ENCODE measurements at places on chromosomes 6 and 20.
A peak's percentile ranks its signal among the peaks of the same experiment; 100 is the strongest.

DNA sequence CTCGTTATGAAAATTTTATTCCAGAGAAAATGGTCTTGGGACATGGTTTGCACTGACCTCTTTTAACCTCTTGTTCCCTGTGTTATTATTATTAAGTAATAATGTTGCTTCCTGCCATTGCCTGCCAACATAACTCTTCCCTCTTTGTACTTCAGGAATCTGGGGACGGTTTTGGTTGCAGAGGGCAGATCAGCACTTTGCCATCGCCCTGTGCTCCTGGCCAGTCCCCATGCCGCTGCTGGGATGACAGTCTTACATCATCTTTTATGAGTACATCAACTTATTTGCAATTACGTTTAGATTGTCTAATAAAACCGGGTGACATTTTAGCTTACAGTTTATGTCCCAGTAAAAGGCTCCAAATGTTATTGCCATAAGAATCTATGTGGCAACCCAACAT is 157.2 kb downstream of the CDH26 start:
- no peak for DNase-seq

GRCh38 chr20:38875175-38875993 is 50.8 kb upstream of the FAM83D start:
- no peak for DNase-seq

- no peak for DNase-seq
Observed at GRCh38 chr6:5220443-5220842, 40.3 kb downstream of the LYRM4 start.

GRCh38 chr20:2917266-2917665 is 44.0 kb downstream of the PTPRA start:
- DNase-seq: no peak

- DNase-seq: no peak
Observed at GRCh38 chr6:138824482-138825144, 28.7 kb downstream of the ECT2L start.

- no peak for DNase-seq
Observed at GRCh38 chr6:50030777-50031562, 9.2 kb upstream of the DEFB110 start.

- no peak for DNase-seq
Observed at GRCh38 chr6:85461798-85462170, 11.9 kb downstream of the NT5E start.

DNA sequence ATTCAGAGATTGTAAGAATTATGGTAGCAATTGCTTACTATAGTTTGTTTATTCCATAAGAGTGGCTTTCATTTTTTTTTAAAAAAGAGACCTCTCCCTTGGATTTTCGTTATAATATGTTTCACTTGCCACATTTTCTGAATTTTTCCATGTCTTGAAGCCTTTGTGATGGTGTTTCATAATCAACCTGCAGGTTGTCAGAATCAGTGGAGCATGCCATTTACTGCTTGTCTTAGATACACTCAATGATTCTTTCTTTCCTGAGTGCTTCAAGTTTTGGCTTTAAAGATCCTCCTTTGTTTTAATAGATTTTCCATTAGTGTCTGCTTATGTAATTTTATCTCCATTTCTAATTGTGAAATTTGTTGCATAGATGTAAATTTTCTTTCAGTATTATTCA is 31.2 kb downstream of the KCNQ5 start:
- DNase-seq: no peak

GRCh38 chr6:169141671-169142537 is 111.7 kb downstream of the THBS2 start:
- DNase-seq: peak; percentile 31

GRCh38 chr6:100281471-100281901 is 183.2 kb downstream of the SIM1 start:
- no peak for DNase-seq

DNA sequence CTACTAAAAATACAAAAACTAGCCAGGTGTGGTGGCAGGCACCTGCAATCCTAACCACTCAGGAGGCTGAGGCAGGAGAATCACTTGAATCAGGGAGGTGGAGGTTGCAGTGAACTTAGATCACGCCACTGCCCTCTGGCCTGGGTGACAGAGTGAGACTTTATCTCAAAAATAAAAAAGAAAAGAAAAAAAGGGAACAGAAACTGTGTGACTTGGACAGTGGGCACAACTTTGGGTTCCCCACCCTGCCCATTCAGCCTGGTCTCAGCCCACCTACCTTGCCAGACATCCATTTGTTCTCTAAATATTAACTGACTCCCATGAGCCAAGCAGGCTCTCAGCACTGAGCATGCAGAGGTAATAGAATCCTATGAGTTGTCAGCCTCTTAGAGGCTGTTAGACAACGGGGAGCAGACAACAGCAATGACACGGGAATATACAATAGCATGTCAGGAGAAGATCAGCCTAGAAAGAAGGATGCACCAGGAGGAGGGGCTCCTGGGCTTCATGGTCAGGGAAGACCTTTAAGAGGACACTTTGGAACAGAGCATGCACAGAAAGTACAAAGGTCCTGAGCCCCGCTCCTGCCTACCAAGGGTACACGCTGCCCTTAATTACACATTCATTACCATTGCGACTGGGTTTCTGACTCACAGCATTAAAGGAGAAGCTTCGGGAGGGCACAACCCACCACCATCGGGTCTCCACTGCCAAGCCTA is 20.0 kb downstream of the FAM209B start:
- DNase-seq: no peak

- no peak for DNase-seq
Observed at GRCh38 chr6:134373282-134373922, 55.5 kb upstream of the SGK1 start.

GRCh38 chr6:168170841-168171601 is 92.0 kb upstream of the FRMD1 start:
- no peak for DNase-seq

DNA sequence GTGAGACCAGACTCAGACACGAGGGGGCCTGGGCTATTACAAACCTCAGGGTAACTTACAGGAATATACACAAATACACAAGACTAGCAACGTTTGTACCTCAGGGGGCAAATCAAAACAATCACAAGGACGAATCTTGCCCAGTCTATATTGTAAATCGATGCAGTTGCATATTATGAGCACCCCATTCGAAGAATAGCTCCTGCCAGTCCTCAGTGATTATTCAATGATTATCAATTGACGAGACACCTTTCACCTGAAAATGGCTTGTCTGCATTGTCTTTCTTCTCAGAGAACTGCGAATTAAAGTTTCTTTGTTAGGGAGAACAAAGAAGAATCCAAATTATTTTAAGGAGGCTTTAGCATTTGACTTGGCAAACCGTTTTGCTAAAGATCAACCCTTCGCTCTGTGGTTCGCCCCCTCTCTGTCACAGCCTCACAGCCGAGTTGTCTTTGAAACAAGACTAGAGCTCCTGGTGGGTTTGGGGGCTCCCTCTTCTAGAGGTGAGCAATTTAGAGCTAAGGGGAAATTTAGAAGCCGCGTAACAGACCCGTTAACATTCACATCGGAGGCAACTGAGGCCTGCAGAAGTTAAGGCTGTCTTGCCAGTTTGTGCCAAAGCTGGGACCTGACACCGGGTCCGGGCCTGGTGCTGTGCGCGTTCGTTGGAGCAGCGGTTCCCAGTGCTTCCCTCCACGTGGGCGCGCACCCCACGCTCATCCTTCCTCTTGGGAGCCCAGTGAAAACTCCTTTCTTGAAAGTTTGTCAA is 24.9 kb upstream of the MAP3K7 start:
- DNase-seq: peak; percentile 34

GRCh38 chr6:4349323-4349722 is 213.9 kb upstream of the ECI2 start:
- no peak for DNase-seq

DNA sequence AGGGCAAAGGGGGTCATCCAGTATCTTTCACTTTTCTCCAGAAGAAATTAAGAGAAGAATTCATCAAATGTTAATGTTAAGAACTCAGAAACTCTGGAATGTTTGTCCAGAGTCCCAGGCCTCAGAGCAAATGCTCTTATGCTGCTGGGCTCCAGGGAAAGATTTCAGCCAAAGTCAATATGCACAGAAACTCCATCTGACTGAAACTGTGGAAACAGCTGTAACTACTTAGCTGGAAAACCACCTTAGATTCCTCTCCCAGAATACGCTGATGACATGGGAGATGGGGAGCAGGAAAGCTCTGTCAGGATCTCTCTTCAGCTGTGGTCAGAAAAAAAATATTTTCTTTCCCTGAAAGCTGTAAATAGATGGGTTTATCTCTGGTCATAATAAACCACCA is 559.6 kb downstream of the RFPL4B start:
- no peak for DNase-seq

DNA sequence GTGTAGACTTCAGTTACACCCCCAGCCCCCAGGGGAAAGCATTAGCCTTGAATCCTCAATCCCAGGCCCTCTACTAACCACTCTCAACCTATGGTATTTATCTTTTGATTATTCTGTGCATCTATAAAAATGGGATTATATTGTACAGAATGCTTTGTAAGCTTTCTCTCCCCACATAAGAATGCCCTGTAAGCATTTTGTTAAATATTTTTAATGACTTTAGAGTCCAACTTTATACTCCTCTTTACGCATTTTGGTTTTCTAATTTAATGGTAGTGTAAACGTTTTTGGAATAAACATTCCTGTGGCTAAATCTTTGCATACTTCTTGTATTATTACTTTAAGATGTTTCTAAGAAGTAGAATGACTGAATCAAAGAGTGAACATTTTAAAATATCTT is 35.4 kb downstream of the FBXO9 start:
- DNase-seq: no peak

GRCh38 chr6:37260040-37260439 is 2.1 kb upstream of the TMEM217 start:
- DNase-seq: no peak

GRCh38 chr6:138868181-138868580 is 72.3 kb downstream of the ECT2L start:
- DNase-seq: no peak

GRCh38 chr6:131414956-131415355 is 158.1 kb upstream of the ARG1 start:
- DNase-seq: no peak

DNA sequence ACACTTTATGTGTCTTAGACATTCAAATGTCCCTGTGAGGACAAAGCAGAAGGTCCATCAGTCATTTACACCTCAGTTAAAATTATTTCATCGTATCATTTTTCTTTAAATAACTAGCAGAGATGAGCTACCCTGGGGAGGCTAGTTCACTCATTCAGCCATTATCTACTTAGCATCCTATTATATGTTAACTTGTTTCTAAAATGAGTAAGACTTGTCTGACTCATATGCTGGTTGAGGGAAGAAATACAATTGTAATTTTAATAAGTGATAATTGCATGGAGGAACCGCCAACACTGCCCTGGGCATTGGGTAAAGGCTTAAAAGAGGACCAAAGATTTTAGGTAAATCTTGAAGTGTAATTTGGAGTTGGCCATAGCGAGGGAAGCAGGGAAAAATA is 12.4 kb upstream of the PTPRK start:
- DNase-seq: no peak

Measured in nucleus accumbens (tissue), 56 donors.